A172 (cell line): ENCODE measurements at places on chromosomes 12 and 14.

DNA sequence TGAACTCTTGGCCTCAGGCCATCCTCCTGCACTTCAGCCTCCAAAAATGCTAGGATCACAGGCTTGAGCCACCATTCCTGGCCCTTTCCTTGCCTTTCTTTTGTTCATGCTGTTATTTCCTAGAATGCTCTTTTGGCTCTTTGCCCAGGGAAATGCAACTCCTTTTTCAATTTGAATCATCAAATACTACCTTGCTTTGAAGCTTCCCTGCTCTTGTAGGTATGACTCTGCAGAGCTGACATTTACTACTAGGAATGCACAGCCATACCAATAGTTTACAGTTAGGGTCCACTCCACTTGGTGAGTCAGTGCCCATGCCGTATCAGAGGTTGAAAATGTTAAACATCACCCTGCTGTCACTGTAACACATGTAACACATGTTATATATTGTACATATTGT lies 107.0 kb upstream of the CRY1 start:
- DNase-seq, result peak; percentile 57

DNA sequence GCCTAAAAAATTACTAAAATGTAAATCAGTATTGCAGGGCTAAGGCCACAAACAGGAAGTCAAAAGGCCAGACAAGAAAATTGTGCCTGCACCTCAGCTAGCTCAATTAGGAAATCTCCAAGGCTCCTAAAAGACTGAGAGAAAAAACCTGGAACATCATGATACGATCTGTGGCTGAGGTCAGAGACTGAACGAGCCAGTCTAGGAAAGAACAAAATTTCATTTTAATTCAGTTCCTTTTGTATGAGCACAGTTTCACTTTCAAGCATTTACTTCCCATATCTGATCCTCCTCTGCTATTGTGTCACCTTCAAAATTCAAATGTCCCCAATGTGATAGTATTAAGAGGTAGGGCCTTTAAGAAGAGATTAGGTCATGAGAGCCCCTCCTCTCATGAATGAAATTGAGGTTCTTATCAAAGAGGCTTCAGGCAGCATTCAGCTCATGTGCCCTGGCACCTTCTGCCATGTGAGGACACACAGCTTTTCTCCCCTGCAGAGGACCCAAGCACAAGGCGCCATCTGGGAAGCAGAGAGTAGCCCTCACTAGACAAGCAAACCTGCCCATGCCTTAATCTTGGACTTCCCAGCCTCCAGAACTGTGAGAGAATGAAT lies 14.8 kb downstream of the PRKAB1 start:
- DNase-seq, result no peak

GRCh38 chr12:66270613-66271012 lies 31.7 kb upstream of the HELB start:
- DNase-seq, result no peak

DNA sequence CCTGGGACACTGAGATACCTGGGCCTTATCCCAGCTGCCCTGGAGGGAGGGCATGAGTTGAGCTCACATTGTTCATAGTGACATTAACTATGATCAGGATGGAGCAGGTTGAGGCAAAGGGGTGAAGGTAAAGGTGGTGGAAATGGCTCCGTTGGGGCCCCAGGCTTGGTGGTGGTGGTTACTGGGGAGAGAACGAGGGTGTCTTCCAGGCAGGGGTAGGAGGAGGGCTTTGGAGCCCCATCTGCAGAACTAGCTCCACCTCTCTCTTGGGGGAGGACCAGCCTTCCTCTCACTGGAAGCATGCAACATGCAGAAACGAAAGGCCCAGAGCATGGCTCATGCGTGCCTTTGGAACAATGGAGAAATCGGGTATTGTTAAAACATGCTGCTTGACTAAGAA lies 217.0 kb downstream of the SLC41A2 start:
- no peak for DNase-seq

DNA sequence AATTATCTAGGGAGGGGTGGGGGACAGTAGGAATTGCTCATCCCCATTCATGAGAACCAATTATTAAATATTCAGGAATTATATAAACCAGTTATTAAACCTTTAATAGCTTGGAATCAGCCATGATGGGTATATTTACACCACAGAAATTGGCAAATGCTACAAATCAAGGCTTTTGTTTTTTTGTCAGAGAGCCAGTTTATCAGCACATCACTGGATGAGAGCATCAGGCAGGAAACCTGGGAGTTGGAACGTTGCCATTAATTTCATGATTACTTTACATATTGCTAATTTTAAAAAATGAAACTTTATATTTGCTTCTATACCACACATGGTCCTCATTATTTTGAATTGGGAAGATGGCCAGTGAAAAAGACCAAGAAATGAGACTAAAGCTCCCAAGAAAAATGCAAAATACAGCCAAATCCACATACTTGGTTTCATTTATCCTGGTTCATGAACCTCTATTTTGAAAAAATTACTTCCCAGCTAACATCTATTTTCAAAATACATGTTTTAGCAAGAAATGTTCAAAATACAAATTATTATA lies 48.4 kb downstream of the ATL1 start:
- no peak for DNase-seq

DNA sequence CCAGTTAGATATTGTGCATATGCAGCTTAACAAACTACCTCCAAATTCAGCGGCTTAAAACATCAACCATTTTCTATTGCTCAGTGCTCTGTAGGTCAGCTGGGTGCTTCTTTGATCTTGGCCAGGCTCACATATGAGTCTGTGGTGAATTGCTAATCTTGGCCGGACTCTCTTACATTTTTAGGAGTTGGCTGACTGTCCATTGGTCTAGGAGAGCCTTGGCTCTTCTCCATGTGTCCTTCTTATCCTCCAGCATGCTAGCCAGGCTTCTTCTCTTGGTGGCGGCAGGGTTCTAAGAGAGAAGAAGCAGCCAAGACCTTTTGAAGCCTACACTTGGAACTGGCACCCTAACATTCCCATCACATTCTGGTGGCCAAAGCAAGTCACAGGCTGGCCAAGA lies 174.3 kb upstream of the PWP1 start:
- no peak for DNase-seq
